ENCODE measurements at places on chromosomes 13 and 19.

DNA sequence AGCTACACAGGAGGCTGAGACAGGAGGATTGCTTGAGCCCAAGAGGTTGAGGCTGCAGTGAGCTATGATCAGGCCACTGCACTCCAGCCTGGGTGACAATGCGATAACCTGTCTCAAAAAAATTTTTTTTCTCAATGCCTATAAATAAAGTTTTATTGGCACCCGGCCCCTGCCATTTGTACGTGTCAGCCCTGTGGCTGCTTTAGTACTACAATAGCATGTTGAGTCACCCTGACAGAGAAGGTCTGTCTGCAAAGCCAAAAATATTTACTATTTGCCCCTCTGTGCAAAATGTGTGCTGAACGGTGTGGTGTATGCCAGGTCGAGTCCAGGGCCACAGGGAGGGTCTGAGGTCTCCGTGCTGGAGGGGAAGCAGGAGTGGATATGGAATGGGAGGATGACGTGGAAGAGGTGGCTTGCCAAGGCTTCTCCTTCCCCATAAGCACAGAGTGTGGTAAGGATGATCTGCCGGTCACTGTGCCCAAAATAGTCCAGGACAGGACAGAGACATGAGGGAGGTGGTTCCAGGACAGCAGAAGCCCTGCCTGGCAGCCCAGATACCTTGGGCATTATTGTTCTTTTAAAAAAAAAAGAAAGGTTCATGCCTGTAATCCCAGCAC is 10.0 kb downstream of the NMRK2 start:
- no peak for DNase-seq

- DNase-seq, result no peak
These were observed 72.9 kb downstream of the SLC10A2 start for GRCh38 chr13:102993348-102993747.

GRCh38 chr13:52911340-52911739 is 62.9 kb upstream of the PCDH8 start:
- no peak for DNase-seq

- DNase-seq, result no peak
These were observed 27.1 kb downstream of the PIBF1 start for GRCh38 chr13:72808917-72809500.

- DNase-seq, result no peak
These were observed 27.1 kb downstream of the POU4F1 start for GRCh38 chr13:78576261-78576660.

DNA sequence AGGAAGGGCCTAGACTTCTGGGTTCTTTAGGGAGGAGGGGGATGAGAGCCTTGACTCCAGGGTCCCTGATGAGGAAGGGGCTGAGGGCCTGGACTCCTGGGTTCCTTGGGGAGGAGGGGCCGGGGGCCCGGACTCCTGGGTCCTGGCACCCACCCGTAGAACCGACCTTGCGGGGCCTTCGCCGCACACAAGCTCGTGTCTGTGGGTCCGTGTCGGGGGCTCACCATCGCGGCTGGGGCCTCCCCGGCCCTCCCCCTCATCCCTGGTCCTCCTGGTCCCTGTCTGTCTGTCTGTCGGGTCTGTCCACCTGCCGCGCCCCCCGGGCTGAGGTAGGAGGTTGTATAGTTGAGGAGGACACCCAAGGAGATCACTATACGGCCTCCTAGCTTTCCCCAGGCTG is 662 bp upstream of the SPACA6 start:
- DNase-seq, result no peak

- DNase-seq, result no peak
These were observed 31.3 kb upstream of the ZMYM2 start for GRCh38 chr13:19927117-19927748.

- DNase-seq, result peak; percentile 27
These were observed 40.6 kb downstream of the COL4A2 start for GRCh38 chr13:110347535-110348308.

- no peak for DNase-seq
These were observed 55.1 kb downstream of the GPR180 start for GRCh38 chr13:94656766-94657165.

DNA sequence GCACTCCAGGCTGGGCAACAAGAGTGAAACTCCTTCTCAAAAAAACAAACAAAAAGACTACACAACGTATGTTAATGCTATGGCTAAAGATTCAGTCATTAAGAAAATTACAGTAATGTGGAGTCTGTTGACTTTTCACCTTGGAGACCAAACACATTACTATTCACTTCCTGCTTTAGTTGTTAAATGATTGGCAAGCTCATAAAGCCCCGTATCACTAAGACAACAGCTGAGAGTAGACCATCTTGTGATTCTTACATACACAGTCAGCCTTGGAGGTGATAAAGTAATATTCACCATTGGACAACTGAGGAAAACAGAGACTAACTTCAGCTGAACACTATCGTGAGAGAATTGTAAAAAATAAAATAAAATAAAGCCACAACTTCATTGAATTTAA is 86.5 kb downstream of the KCTD12 start:
- no peak for DNase-seq

- DNase-seq, result no peak
These were observed 25.6 kb downstream of the BRCA2 start for GRCh38 chr13:32340914-32341313.

DNA sequence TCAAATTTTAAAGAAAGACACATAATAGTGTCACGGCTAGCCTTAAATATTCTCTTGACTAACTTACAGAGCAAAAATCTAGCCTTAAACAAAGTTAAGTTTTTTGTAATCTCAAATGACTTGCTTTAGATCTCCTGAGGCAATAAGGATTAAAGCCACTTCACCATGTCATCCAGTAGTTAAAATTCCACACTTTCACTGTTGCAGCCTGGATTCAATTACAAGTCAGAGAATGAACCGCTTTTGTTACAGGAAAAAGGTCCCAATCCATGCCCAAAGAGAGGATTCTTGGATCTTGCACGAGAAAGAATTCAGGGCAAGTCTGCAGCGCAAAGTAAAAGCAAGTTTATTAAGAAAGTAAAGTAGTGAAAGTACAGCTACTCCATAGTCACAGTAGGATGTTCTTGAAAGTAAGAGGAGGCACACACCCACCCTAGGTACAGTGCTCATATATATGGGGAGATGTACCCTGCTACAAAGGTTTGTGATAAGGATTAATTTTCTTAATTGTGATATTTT is 34.6 kb upstream of the CD177 start:
- DNase-seq, result no peak

- no peak for DNase-seq
These were observed 9.1 kb upstream of the ERVK3-1 start for GRCh38 chr19:58296104-58296503.

GRCh38 chr19:46979126-46980105 is 40.2 kb upstream of the NPAS1 start:
- DNase-seq, result no peak

GRCh38 chr13:76632401-76633044 is 253.7 kb downstream of the KCTD12 start:
- no peak for DNase-seq

DNA sequence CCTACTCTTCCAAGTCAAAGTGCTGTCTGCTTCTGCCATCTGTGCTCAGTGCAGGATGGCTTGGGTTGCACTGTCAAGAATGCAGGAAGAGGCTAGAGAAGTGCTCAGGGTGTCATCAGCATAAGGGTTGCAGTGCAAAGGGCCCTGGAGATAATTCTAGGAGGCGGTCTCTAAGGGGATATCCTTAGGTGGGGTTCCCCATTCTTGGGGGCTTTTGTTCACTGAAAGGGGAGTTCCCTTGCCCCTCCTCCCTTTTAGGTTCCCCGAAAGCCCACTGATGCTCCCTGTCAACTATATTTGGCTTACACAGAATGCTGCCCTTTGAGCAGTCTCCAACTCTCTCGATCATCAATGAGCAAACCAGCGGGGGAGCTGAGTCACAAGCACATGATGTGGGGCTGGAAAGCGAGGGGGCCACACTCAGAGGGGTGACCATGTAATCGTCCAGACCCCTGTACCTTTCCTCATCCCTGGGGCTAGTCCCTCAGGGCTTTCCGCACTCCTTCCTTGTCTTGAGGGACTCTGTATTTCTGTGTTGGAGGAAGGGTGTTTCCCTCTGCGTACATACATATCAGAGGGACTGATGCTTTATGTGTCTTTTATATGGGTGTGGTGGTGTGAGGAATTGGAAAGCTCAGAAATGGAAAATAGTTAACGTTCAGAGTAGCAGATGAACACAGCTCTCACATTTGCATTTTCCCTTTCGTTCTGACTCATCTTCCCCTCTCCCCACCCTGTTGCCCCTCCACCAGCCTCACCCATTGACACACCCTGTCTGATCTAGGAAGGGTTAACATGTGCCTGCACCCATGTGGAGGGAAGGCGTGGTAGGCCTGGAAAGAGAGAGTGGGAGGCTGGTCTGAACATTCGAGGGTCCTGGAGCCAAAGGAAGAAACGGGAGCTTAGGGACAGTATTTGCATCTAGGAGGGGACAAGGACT is 6.7 kb downstream of the ZBTB32 start:
- no peak for DNase-seq

- no peak for DNase-seq
These were observed 4.7 kb upstream of the RSPH6A start for GRCh38 chr19:45819769-45820168.

- no peak for DNase-seq
These were observed 2.1 kb downstream of the HAMP start for GRCh38 chr19:35284153-35285094.

GRCh38 chr19:48950830-48951519 is 3.7 kb upstream of the BAX start:
- no peak for DNase-seq

DNA sequence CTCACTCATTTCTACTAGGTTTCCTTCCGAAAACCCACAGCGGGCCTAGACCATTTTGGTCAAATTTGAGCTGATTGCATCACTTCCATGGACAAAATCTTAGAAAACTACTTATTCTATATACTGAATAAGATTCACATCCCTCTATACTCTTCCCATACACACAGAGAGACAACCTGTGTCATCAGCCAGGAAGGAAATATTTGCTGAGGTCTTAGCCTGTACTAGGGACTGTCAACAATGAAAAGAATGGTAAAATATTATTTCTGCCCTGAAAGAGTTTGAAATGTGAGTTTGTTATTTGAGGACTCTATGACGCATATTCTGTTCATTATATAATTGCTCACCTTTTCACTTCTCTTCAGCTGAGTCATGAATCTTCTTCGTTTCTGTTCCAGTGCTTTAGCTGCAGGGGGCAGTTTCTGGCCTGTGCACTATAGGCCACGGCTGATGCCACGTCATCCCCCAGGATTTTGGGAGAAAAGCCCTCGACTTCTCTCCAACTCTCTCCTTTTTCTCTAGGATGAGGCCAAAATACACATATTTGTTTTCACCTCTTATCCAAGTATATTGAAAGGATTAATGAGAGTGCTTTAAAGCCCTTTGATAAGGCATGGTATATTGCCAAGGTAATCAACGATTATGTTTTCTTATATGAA is 47.7 kb downstream of the GSX1 start:
- DNase-seq, result no peak

DNA sequence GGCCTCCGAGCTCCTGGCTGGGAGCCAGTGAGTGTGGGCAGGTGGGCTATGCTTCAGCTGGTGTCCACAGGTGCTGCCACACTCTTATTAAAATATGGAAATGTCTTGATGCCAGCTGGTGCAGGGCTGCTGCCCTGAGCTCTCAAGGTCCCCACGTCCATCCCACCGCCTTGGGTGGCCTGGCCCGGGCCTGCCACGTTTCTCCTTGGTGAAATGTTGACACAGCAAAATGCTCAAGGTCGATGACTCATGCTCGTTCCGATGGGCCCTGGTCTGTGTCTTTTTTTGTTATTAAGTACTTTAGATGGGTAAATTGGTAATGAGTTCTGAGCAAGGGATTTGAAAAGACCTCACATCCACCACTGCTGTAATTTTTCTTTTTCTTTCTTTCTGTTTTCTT is 524.7 kb downstream of the MYO16 start:
- DNase-seq, result no peak

DNA sequence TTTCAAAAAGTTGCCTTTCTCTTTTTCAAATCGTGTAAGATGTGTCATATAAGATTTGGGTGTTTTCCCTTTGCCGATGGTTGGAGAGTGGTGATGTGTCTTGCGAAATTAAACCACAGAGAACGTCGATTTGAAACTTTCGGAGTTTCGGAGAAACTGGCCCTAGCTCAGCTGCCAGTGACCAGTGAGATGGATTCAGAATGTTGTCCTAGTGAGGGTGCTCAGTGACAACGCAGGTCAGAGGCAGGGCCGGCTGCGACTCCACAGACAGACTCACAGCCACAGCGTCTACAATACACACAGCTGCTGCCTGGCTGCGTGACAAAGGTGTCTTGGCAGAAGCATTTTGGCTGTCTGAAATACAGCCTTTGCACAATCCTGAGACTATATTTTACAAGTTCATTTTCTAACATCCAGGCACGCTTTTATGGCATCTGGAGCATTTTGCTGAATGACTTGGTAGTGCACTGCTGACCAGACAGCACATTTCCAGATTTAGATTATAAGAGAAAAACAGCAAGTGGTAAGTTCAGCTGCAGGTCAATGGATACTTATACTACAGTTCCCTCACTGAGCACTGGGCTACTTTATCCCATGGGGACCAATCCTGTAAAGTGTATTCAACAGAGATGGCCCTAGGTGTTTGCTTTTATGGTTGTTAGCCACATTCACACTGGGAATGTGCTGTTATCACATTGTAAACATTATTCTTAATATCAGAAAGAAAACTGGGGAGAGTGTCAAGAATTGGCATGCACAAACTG is 207.5 kb downstream of the KCNRG start:
- DNase-seq, result no peak

- no peak for DNase-seq
These were observed 406 bp upstream of the DNMT1 start for GRCh38 chr19:10195199-10195519.

DNA sequence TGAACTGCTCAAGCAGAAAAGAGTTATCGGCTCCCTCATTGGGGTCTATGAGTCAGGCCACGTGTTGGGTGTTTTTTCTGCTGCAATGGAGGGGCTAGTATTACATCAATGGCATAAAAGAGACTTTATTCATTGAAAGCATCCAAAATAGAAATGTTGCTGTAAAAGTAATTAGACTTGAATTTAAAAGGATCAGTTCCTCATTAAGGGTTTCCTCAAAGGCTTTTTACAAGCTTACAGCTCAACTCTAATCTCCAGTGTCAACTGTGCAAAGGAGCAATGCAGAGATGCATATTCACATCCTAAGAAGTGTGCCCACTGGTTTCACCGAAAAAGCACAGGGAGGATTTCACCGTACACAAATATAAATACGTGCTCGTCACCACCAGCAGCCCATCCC is 300.3 kb downstream of the FOXO1 start:
- no peak for DNase-seq

DNA sequence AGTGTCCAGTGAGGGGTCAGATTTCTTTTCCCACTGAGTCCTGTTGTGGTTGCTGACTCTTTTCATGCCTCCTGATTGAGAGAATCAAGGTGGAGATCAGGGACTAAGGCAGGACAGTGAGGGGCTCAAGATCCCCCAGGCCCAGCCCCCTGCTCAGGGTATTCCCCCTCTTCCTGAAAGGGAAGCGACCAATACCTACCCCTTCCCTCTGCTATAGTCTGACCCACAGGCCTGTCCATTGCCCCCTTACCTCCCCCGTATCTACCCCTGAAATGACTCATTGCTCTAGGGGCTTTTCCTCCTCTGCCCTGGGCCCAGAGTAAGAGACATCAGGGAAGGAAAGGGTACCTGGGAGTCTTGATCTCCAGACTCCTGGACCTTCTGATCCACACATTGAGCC is 1320.5 kb downstream of the UQCRFS1 start:
- no peak for DNase-seq

GRCh38 chr13:33236021-33236420 is 49.5 kb downstream of the STARD13 start:
- DNase-seq, result no peak
